ENCODE measurements at places on chromosomes 7 and 10.

DNA sequence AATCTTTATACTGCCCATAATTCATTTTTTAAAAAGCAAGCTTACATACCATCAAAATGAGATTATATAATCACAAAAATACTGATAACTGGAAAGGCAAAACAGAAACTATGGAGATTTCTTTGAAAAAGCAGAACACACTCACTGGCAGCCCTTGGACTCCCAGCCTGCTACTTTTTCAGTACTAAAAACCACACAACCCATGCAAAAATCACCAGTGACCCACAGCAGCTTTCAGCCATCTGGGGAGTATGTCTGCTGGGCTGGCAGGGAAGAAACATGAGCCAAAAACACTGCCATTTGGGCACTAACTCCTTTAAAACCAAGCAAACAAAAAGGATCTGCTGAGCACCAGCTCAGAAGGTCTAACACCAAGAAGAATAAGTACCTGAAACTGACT is 80.0 kb upstream of the DDC start:
- no peak for DNase-seq

DNA sequence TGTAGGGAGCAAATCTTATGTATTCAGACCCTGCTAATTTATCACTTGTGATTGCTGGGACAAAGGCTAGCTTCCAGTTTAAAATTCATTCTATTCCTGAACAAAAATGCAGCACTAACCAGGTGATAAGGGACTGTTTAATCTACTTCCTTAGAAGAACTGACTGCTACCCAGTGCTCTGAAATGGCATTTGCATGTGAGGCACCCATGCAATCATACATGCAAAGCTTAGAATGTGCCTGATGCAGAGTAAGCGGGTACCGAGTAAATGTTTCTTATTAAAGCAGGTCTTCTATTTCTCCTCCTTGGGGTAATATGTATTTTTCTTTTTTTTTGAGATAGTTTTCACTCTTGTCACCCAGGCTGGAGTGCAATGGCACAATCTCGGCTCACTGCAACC is 54.5 kb downstream of the NEURL1 start:
- no peak for DNase-seq

GRCh38 chr10:79092292-79092896 is 23.6 kb downstream of the ZMIZ1 start:
- DNase-seq, result no peak

GRCh38 chr7:22482503-22482902 is 17.5 kb downstream of the STEAP1B start:
- peak; percentile 40 for DNase-seq

DNA sequence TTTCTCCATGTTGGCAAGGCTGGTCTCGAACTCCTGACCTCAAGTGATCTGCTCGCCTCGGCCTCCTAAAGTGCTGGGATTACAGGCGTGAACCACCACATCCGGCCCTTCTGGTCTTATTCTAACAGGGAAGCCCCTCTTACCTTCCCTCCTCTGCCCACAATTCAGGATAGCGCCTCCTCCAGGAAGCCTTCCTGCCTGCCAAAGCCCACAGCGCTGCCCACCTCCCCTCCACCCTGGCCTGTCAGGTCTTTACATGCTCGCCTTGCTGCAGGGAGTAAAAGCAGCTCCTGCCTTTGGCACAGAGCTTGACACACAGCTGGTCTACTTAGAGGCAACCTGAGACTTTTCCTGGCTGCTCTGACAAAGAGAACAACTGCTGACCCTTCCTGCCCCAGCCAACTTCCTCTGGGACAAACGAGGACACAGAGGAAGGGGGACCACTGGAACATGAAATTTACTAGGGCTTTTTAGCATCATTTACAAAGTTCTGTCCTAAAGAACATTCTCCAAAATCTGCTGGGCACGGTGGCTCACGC is 13.2 kb downstream of the MLXIPL start:
- DNase-seq, result no peak

DNA sequence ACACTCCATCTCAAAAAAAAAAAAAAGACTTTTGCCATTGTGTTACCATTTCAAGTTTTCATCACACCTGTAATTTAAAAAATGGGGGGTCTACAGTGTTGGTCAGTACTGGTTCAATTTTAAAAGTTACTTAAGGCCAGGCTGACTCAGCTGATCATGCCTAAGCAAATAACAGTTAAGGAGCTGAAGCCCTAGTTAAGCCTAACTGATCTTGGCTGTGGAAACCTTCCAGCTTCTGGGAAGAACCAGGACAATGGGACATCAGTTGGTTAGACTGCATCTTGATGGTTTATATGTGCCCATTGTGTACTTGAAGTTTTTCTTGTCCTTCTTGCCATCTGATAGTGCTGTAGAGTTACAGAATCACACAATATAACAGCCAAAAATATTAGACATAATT is 26.7 kb downstream of the VCL start:
- DNase-seq, result no peak

GRCh38 chr10:110284262-110284661 is 20.5 kb downstream of the SMNDC1 start:
- DNase-seq, result no peak

- peak; percentile 76 for DNase-seq
Observed at GRCh38 chr10:93115661-93116383, 42.1 kb downstream of the CYP26A1 start.

GRCh38 chr7:65338346-65338745 is 35.3 kb upstream of the ZNF92 start:
- DNase-seq, result no peak

- no peak for DNase-seq
Observed at GRCh38 chr10:113019096-113019495, 69.0 kb downstream of the TCF7L2 start.

GRCh38 chr10:112962343-112962742 is 12.3 kb downstream of the TCF7L2 start:
- DNase-seq, result no peak

GRCh38 chr10:15043674-15044073 is at the start of gene OLAH:
TSS of gene OLAH (plus strand) at chr10:15043943. CDS start at chr10:15047289, 3,346 bp downstream.
- DNase-seq, result no peak

DNA sequence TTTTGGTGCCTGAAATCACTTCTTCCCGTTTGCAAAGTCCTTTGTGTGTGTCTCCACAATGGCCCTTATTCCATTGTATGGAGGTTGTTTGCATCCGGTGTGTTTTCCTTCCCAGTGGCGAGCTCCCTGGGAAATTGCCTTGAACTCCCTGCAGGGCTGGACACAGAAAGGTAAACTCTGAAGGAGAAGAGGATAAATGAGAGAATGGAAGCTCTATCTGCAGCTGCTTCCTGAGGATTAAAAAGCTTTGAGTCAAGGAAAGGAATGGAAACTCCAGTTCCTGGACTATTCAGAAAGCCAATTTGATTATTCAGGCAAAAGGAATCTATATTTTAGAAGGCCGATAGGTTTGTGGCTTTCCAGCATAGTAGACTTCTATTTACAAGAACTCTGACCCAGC is 4.4 kb upstream of the GRK5 start:
- DNase-seq, result no peak

DNA sequence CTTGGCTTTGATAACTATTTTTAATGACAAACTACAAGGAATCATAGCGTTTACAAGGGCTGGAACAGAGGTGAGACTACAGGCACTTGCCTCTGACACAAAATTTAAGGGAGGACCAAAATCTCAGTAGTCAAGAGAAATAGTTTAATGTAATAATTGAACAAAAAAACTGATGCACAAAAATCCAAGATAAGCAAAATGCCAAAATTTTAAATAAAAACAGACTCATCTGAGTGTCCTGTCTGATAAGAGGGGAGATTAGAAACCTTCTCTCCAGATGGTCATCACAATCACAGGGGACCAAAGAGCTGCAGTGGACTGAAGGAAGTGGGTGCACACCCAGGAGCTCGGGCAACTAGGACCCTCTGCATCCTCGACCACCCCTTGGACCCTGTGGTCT is 70.5 kb downstream of the PARD3 start:
- DNase-seq, result no peak

- DNase-seq, result no peak
Observed at GRCh38 chr10:1372212-1372611, 316.0 kb downstream of the WDR37 start.

GRCh38 chr10:90288391-90288933 is 569.4 kb downstream of the HTR7 start:
- no peak for DNase-seq

DNA sequence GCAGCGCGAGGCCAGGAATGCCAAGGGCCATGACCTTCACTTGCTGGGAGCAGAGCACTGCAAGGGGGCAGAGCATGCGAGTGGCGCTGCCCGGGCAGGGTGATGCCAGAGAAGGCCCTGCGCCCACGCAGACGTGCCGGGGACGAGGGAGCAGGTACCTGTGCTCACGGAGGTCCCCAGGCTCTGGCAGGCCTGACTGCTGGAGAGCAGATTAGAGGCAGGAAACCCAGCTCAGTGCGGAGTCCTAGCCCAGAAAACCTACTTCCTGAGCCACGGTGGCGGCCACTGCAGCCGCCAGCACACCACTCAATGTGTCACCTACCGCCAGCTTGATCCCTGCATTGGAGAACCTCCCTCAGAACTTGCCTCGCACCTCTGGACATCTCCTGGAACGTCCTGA is 148.4 kb downstream of the MAD1L1 start:
- DNase-seq, result no peak

DNA sequence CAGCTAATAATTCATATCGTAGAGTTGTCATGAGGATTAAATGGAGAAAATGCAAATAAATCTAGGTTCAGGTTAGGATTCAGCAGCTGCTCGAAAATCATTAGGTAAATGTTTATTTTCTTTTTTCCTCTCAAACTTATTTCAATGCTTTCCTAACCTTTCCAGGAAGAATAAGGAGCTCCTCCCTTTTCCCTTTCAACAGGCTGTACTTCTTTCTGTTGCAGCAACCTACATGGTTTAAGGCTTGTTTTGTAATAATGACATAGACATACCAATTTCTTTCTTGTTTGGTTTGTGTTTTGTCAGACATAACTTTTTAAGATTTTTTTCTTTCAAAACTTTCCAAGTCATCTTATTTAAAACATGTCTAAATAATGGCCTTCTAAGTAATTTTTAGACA is 18.2 kb downstream of the GPR141 start:
- DNase-seq, result no peak

GRCh38 chr10:34606890-34607289 is 208.2 kb downstream of the PARD3 start:
- no peak for DNase-seq

GRCh38 chr7:16846601-16847165 is 35.1 kb downstream of the AGR3 start:
- DNase-seq, result no peak

GRCh38 chr10:14953424-14954000 is 384 bp downstream of the DCLRE1C start:
- DNase-seq, result peak; percentile 49

DNA sequence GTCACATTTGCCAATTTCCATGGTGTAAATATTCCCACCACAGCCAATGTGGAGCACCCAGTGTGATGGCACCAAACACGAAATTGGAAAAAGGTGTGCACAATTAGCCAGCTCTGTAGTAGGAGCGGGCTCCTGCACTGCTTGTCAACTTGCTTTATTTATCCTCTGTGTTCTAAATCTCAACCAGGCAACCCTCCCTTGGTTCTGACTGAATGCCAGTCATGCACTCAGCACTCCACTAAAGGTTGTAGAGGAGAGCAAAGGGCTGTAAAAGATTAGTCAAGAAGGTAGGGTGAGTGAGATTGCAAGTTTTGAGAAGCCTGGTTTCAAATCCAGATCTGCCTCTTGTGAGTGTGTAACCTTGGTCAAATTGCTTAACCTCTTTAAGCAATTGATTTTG is 71.5 kb upstream of the EGR2 start:
- no peak for DNase-seq

GRCh38 chr7:104976966-104977636 is 36.9 kb upstream of the KMT2E start:
- DNase-seq, result no peak

DNA sequence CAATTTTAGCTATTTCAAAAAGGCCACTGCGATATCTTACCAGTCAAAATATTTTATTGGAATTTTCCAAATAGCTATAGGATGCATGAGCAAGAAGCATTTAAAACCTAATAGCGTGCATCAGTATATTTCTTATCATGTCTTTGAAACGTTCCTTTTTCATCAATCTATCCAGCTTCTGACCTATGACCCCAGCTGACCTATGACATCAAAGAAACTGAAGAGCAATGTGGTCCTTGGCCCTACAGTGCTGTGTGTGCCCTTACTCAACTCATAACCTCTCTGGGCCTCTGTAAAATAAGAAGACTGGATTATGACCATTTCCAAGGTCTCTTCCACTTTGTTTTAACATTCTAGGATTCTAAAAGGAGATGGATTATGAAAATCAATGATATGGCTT is 118.2 kb downstream of the ZNF22 start:
- no peak for DNase-seq

DNA sequence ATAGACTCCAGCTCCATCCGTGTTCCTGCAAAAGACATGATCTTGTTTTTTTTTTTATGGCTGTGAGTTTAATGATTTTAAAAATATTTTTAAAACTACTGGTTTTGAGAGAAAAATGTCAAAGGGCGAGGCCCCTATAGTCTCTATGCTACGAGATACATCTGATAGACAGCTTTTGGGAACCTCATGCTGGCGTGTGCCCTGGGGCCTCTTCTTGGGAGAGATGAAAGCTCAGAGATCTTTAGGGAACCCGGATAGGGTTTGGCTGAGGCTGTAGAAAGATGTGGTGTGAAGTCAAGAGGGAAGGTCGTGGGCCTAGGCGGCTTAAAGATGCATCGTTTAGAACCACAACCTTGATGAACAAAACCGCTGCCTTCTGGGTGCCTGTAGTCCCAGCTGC is 70.2 kb downstream of the PDIA4 start:
- no peak for DNase-seq

DNA sequence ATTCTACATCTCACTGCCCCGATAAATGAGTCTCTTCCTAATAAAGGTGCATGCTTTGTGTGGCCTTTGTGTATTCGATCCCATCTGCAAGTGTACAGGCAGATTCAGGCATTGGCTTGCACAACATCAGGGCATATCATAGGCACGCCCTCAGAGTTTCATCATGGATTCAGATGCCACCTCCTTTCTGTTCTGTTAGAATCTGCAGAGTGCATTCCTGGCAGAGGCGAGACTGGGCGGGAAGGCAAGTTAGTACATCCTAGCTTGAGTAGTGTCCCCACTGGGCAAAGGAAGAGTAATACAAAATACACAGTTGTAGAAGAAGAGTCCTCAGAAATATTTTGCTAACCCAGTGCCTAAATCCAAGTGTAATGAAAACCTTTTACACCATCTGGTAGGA is 346.5 kb upstream of the GALNT17 start:
- no peak for DNase-seq

DNA sequence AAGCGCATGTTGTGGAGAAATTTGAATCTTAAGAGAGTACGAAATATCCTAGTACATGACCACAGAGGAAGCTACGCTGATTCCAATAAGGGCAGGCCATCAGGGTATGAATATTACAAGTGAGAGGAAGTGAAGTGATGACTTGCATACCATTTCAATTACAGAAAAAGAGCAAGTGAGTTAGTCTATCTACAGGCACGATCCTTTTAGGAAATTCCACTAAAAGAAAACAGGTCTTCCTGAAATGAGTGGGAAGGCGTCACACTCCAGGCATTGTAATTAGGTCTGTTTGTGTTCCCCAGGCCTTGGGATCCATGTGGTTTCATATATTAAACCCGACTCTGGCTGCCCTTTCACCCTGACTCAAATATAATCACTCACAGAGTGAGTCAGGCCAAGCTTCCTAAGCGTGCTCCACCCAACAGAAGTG is 152.5 kb downstream of the SEMA3A start:
- DNase-seq, result no peak

GRCh38 chr7:621572-622285 is 102.1 kb upstream of the PDGFA start:
- no peak for DNase-seq

- DNase-seq, result no peak
Observed at GRCh38 chr7:148633761-148634160, 43.2 kb downstream of the C7orf33 start.

Data from glutamatergic neuron (in vitro differentiated cells).